ENCODE measurements at places on chromosomes 6 and 20. TPM values are rescaled to one million over a fixed set of nuclear protein-coding genes. Genes with fewer than 3 reads are reported as not detected.

SEC23B gene
- total RNA-seq, result 34.7 TPM

DEF6 gene
- total RNA-seq, result 0.51 TPM

PPIL6 gene
- 8.5 TPM for total RNA-seq

KHDC1L gene
- not detected for total RNA-seq

Measured in fibroblast of lung (primary cell).